ENCODE measurements at places on chromosomes 12 and 14. TPM values are rescaled to one million over a fixed set of nuclear protein-coding genes. Genes with fewer than 3 reads are reported as not detected.

DNA sequence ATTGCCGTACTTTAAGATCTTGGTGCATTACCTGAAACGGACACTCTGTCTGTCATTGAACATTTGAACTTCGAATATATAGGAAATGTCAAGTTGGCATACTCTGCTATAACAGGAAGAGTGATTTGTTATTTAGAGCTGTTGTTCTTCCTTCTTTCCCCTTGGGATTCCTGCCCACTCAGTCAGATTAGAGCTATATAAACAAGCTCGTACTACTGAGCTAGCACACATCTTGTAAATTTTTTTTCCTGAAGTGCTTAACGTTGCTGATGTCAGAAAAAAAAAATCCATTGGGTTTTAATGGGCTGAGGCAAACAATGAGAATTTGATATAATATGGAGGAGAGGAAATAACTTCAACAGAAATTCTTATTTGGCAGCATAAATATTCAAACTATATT, 26.8 kb downstream of the RGS6 start:
- no peak for DNase-seq

MSRB3 gene
- 22.0 TPM for total RNA-seq

DNA sequence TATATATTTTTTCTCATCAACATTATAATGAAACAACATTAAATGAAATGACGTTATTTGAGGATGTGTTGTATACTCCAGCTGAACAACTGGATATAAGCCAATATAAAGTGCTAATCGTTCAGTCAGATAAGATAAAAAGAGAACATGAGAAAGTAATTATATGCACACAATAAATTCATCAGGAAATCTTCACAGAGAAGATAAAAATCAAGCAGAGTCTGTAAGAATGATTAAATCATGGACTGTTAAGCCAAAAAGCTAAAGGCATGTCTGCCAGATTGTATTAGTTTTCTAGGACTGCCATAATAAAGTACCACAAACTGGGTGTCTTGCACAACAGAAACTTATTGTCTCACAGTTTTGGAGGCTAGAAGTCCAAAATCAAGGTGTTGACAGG, 178.6 kb downstream of the NELL2 start:
- no peak for DNase-seq

LRRC10 gene
- total RNA-seq = not detected

- DNase-seq = no peak
Observed at GRCh38 chr12:65248656-65249633, 29.5 kb upstream of the MSRB3 start.

- DNase-seq = no peak
Observed at GRCh38 chr12:94435511-94435927, 24.1 kb downstream of the CEP83 start.

- DNase-seq = no peak
Observed at GRCh38 chr14:59060841-59061240, 127.6 kb upstream of the DAAM1 start.

DNA sequence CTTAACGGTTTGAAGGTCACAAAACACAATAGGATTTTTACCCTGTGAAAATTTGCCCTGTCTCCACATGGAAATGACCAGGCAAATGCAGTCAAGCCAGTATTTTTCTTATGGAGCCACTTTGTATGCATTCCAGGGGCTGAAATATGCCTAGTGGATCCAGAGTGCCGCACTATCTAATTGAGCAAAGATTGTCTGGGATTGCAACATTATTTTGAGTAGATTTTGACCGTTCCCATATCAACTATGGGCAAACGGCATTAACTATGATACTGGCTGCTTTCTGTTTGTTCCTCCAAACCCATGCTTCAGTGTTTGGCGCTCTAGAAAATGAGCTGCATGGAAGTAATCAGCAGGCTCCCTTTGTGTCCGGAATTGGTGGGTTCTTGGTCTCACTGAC, 223.0 kb downstream of the BTG1 start:
- DNase-seq = no peak

EIF2B2 gene
- total RNA-seq = 72.0 TPM

DNA sequence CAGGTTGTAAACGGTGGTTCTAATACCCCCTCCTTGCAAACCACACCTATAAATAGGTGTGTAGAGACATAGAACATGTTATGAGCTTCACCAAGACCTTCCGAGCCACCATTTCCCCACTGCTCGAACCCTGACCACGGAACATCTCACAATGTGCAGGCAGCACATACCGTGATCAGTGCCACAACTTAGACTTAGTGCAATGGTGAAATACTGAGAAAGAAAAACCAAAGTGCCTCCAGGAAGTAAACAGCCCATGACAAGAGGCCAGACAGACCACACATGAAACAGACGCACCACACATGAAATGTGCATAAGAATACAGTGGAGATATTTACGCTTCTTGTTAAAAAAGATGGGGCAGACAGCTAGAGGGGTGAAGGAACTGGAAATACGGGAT, 166.9 kb upstream of the CCND2 start:
- no peak for DNase-seq

NOS1 gene
- total RNA-seq = not detected

CLEC6A gene
- total RNA-seq = not detected

GRCh38 chr12:124497658-124498057, 69.8 kb downstream of the NCOR2 start:
- DNase-seq = peak; percentile 79

PZP gene
- total RNA-seq = not detected

- DNase-seq = peak; percentile 37
Observed at GRCh38 chr12:44774815-44775411, 101.2 kb downstream of the NELL2 start.

- peak; percentile 72 for DNase-seq
Observed at GRCh38 chr14:37585101-37585511, 9.9 kb downstream of the FOXA1 start.

DNA sequence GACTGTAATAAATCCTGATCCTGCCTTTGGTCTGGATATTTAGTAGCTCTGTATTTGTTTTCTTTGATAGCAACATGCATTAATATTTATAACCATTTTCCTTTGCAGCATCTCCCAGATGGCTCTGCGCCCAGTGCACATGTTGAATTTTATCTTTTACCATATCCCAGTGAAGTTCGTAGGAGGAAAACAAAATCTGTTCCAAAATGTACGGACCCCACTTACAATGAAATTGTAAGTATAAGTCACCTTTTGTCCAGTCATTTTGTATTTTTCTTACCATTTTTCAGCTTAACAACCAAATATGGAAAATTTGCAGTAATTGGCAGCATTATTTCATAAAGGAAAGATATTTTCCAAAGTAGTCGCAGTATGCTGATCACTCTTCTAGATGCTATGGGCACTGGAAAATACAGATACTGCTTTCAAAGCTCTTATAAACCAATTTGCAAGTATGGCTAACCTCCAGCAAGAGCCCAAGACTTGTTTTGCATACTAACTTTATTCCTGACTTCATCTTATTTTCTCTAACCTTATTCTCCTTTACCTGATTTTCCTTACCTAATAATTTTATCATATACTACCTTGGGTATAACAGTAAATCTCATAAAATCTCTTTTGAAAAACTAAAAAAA, 97.4 kb downstream of the PLCZ1 start:
- no peak for DNase-seq

DNA sequence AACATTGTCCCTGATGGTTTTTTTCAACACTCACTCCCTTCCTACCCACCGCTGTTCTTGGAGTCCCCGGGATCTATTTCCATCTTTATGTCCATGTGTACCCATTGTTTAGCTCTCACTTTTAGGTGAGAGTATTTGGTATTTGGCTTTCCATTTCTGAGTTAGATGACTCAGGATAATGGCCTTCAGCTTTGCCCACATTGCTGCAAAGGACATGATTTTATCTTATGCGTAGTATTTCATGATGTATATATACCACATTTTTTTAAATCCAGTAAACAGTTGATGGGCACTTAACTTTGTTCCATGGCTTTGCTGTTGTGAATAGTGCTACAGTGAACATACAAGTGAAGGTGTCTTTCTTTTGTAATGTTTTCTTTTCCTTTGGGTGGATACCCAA, 123.5 kb upstream of the KITLG start:
- no peak for DNase-seq

DNA sequence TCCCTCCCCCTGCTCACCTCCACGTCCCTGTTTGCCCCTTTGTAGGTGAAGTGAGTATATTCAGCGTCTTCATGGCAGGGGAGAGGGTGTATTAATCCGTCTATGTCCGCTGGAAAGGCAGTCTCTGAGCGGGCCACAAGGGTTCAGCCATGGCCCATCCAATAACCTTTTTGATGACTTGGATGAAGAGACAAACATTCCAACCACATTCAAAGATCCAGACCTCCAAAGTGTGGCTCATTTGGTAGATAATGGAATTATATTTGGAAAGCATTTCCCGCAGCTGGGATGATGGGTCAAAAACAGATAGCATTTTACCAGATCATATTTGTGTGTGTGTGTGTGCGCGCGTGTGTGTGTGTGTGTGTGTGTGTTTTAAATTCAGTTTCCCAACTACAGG, 345.9 kb downstream of the DPF3 start:
- peak; percentile 32 for DNase-seq

DNA sequence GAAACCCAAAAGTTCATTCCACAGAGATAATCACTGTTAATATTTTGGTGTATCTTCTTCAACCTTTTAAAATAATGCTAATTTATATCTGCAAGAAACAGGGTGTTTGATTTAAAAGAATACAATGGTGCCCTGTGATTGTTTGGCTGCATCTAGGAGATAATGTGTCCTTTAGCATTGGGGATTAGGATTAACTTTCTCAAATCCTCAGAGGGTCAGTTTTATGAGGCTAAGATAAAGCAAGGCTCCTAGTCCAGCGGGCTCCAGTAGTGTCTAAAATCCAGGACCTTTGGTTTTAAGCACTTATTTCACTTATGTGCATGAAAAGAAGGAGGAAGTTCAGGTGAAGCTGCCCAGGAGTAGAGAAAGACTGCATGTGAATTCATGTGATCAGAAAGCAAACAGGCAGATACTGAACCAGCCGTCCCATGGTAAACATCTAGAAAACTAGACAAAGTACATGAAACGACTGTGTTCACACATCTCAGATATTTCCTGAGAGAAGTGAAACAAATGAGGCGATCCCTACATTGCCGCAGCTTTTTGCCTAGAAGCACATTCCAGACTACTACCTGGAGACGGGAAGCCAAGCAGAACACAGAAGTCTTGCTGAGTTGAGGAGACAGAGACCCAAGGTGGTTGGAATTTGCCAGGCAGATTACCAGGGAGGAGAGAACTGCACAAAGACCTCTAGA, 129.1 kb upstream of the MAX start:
- no peak for DNase-seq

- DNase-seq = peak; percentile 21
Observed at GRCh38 chr14:89288114-89288513, 128.9 kb downstream of the FOXN3 start.

DNA sequence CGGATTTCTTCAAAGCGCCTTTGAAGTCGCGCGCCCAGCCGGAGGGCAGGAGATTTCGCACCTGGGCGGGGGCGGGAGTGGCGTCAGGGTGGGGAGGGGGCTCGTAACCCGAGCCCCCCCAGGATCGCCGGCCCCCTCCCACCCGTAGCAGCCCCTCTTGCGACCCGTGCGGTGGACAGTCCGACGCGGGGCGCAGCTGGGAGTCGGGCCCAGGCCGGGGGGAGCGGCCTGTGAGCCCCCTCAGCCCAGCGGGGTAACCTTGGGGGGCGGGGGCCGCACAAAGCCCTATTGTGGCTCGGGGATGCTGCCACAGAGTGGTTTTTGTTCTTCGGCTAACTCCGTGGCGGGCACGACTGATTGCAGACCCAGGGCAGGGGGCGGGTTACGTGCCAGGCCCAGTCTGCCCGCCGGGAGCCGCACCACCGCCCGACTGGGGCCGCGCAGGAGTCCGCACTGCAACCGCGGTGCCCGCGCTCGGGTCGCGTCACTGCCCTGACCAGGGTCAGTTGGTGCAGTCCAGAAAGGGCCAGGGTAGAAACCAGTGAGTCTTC, 4.2 kb upstream of the AAAS start:
- no peak for DNase-seq

SLC17A8 gene
- total RNA-seq = not detected

DNA sequence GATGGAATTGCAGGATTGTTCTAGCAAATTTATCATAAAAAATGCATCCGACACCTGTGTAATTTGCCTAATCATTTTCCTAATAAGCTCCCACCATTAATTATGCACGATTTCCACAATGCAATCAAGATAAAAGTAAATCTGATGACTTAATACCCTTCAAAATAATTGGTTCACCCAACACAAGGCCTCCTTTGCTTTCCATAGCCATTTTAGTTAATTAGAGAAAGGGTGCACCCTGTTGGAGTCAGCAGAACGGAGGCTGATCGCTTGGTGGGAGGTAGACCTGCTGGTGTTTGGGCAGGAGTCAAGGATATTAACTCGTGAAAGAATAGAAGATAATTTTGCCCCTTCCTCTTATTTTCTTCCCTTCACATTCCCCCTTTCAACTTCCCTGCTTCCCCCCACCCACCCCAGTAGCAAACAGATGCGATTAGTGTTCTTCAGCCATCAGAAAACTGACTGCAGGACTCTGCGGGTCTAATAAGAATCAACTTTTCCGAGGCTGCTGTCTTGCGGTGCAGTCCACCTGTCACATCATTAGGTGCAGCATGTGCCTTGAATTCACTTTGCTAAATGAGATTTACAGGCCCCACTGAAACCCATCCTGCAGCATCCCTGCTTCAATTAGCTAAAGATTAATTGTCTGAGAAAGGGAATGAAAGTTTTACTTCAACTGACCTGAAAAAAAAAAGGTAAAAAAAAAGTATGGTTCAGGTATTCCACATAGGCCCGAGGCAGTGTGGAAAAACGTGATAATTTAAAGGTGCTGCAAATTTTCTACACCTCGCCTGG, 553.7 kb upstream of the LMO3 start:
- no peak for DNase-seq

TAS2R7 gene
- not detected for total RNA-seq

FOXG1 gene
- total RNA-seq = 1.8 TPM

CIDEB gene
- not detected for total RNA-seq

DNA sequence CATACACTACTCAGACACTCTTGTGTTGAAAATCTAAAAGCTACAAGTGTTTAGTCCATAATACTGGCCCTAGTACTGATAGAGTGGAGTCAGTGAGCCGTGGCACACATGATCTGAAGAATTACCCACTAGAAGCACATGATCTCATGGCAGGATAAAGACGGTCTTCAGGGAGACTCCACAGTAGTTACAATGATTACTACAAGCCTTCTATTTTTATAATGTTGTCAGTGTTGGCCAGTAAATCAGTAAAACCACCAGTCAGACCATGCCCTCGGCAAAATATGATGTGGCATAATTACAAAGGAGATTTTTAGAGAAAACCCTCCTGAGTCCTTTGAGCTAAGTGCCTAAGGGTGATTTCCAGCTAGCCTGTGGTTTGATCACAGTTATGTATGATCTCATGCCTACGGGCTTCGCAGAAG, 114.9 kb downstream of the PDZRN4 start:
- DNase-seq = no peak

KRT2 gene
- total RNA-seq = 0.40 TPM

CCDC197 gene
- total RNA-seq = not detected

DNA sequence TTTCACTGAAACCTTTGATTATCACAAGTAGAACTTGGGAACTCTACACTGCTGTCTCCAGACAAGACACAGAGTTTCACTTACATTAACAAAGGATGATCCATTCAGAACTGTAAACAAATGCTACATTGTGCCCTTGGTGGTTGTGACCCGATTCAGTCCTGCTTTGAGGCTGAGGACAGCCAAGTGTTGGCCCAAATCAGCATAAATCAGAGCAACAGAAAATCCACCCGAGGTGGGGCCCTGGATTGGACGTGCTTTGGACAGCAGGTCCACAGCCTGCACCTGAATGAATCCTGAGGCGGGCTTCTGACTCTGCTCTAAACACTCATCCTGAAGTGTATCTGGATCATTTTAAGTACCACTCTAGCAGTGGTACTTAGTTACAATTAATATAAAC, 68.8 kb downstream of the PPP2R5C start:
- DNase-seq = no peak

GRCh38 chr12:90915353-90915752, 39.6 kb downstream of the CCER1 start:
- DNase-seq = no peak
